Activated CD8-positive, alpha-beta memory T cell treated with anti-CD3 and anti-CD28 coated beads for 48 hours (primary cell): ENCODE measurements at places on chromosomes 7 and 10.

GRCh38 chr7:118626739-118627138 is 402.2 kb downstream of the ANKRD7 start:
- no peak for DNase-seq

DNA sequence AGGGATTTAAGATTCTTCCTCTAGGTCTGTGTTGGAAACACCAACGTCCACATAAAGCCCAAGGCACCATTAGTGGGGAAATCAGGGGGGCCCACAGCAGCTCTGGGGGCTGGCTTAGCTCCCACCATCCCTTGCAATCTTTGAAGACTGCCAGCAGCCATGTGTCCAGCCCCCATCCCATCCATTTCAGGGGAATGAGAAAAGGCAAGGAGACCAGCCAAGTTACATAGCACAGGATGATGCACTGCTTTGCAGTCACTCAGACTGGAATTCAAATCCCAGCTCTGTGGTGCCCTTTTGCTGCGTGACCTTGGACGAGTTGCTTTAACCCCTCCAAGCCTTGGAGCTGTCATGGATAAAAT is 108.9 kb upstream of the ZMIZ1 start:
- no peak for DNase-seq

GRCh38 chr7:47543056-47543455 is 38.9 kb downstream of the TNS3 start:
- no peak for DNase-seq

- DNase-seq: no peak
Observed at GRCh38 chr7:90119178-90119971, 34.9 kb upstream of the STEAP1 start.

GRCh38 chr10:60426425-60426824 is 36.8 kb upstream of the ANK3 start:
- DNase-seq: no peak

GRCh38 chr7:35736725-35737124 is 41.8 kb upstream of the HERPUD2 start:
- no peak for DNase-seq

DNA sequence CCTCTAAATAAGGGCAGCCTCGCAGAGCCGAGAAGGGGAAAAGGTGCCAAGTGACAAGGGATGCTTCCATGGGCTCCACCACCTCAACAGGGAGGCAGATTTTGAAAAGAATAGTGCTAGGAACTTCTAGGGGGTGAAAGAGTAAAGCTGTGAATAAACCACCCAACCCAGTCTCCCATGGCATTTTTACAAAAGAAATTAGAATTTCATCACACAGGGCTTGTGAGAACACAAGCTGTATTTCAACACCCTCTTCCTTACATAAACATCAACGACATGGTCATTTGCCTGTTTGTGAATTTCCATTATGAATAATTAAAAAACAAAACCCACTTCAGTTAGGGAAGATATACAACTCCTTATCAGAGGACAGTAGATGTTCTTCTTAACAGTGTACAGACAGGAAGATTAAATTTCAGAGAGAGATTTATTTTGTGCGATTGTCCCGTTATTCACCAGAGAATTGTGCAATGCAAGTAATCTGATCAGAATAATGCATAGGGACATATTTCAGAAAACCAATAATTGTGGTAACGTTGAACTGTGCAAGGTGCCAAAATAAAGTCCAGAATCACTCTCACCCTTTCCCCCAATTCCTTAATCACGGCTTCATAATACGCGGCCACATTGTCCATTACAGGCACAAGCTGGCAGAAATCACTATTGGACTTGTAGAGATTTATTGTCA is 207.8 kb upstream of the MGMT start:
- no peak for DNase-seq

GRCh38 chr7:47478017-47478344 is 103.9 kb downstream of the TNS3 start:
- no peak for DNase-seq

GRCh38 chr7:141649137-141649864 is 52.7 kb downstream of the DENND11 start:
- no peak for DNase-seq

GRCh38 chr7:148395352-148395811 is 195.2 kb upstream of the C7orf33 start:
- DNase-seq: no peak

DNA sequence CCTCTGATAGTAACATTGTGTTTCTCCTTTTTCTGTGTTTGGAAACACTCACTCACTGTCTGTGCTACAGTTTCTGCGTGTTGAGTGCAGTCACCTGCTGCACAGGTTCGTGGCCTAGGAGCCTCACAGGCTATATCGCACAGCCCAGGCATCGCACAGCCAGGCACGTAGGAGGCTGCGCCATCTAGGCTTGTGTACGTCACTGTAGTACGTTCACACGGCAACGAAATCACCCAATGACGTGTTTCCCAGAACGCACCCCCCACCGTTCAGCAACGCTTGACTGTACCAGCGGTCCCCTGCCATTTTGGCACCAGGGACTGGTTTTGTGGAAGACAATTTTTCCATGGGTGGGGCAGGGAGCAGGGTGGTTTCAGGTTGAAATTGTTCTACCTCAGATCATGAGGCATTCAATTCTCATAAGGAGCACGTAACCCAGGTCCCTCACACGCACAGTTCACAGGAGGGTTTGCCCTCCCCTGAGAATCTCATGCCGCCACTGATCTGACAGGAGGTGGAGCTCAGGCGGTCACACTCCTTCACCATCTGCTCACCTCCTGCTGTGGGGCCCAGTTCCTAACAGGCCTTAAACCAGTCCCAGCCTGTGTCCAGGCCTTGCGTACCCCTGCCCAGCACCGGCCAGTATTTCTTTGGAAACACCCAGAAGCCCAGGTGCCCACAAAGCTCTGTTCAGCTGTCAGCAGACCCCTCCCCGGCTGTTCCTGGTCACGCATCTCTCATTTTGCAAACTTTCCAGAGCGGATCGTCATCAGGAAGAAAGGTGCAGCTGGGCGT is 23.2 kb upstream of the PRKAR1B start:
- DNase-seq: no peak

DNA sequence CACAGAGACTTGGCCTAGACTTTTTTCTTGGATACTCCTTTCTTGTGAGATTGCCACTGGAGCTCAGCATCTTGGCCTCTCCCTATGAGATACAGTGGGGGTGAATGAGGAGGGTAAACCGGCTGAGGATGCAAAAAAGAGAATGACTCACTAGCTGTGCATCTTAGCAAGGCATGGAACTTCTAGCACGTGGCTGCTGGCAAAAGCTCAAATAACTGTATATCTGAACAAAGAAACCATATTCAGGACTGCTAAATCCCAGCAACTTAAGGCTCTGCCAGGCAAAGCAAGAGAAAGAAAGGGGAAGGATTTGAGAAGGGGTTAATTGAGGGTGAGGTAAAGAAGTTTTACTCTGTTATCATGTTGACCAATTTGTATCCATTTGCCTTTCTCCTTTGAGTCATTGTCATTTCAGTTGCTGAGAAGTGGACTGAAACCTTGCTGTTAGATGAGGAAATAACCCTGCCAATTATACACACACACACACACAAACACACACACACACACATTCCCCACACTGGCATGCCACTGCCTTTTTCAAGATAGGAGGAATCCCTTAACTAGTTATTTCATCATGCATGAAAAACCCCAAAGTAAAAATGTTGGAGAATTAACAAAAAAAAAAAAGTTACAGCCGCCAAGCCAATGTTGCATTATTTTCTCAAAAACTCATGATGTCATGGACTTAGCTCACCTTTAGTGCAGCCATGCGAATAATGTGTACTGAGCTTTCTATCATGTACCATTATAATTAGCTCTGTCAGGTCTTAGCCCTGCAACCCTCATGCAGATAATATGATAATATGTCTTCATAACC is 997.3 kb downstream of the LRMDA start:
- no peak for DNase-seq

- DNase-seq: no peak
Observed at GRCh38 chr10:93837822-93838221, 56.0 kb upstream of the SLC35G1 start.

GRCh38 chr10:16186564-16186963 is 250.2 kb upstream of the PTER start:
- DNase-seq: no peak
